ENCODE measurements at places on chromosomes 3 and 15.

GRCh38 chr3:149726716-149727407, 25.4 kb downstream of the COMMD2 start:
- no peak for DNase-seq

DNA sequence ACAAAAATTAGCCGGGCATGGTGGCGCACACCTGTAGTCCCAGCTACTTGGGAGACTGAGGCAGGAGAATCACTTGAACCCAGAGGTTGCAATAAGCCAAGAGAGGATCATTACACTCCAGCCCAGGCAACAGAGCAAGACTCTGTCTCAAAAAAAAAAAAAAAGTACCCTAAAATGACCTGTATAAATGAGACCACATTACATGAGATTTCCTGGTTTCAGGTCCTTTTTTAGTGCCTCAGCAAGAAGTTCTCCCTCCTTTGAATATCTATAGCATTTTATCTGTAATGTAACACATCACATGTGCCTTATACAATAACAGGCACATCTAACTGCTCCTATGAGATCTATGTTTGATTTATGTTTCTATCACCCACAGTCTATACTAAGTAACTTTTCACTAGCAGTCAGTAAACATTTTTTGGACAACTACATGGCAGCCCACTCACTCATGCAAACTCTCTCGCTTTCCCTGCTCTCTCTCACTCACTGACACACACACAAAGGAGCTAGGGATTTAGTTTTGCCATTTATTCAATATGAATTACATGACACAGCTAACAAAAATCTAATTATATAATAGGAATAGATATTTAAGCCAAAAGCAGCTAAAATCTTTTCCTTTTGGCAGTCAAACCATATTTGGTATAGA, 34.1 kb downstream of the ADAM10 start:
- DNase-seq = no peak

GRCh38 chr3:58898513-58898912, 151.3 kb downstream of the CFAP20DC start:
- DNase-seq = no peak

GRCh38 chr3:61667814-61668213, 106.4 kb downstream of the PTPRG start:
- DNase-seq = peak; percentile 22

DNA sequence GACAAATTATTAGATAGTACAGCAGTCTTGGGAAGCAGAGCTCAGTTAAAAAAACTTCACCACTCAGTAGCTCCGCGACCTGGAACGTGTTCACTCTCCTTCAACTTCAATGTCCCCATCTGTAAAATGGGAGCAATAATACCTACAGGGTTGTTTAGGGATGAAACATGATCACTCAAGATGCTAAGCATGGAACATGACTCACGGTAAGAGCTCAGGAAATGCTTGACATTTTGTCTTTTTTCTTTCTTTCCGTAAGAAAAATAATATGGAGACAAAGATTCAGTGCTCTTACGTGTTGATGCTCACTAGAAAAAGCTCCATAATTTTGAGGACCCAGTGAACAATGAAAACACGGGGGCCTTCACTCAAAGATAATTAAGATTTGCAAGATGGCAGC, 606.7 kb upstream of the MDFIC2 start:
- DNase-seq = no peak

- DNase-seq = no peak
Measured at GRCh38 chr3:119792270-119792669, 10.4 kb downstream of the NR1I2 start.

- no peak for DNase-seq
Measured at GRCh38 chr3:116566478-116566960, 121.2 kb upstream of the LSAMP start.

DNA sequence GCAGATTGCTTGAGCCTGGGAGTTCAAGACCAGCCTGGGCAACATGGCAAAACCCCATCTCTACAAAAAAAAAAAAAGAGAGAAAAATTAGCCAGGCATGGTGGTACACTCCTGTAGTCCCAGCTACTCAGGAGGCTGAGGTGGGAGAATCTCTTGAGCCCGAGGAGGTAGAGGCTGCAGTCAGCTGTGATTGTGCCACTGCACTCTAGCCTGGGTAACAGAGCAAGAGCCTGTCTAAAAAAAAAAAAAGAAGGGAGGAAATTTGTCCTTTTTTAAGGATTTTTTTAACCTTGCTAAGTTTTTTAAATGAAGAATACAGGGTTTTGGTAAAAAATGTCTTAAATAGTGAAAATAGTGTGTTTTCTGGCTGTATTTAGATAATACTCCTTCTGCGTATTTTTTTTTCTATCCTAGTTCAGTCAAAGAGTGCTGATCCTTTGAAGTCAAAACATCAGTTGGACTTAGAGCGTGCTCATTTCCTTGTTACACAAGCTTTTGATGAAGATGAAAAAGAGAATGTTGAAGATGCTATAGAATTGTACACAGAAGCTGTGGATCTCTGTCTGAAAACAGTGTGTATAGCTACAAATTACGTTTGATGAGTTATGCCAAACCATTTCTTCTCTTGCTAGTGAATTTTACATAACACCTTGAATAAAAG, 11.1 kb downstream of the CAPN7 start:
- DNase-seq = no peak

GRCh38 chr3:104810896-104811295, 555.8 kb upstream of the ALCAM start:
- no peak for DNase-seq

GRCh38 chr3:69370156-69370883, 15.6 kb downstream of the FRMD4B start:
- no peak for DNase-seq

- no peak for DNase-seq
Measured at GRCh38 chr15:101178479-101178878, 73.4 kb downstream of the CHSY1 start.

DNA sequence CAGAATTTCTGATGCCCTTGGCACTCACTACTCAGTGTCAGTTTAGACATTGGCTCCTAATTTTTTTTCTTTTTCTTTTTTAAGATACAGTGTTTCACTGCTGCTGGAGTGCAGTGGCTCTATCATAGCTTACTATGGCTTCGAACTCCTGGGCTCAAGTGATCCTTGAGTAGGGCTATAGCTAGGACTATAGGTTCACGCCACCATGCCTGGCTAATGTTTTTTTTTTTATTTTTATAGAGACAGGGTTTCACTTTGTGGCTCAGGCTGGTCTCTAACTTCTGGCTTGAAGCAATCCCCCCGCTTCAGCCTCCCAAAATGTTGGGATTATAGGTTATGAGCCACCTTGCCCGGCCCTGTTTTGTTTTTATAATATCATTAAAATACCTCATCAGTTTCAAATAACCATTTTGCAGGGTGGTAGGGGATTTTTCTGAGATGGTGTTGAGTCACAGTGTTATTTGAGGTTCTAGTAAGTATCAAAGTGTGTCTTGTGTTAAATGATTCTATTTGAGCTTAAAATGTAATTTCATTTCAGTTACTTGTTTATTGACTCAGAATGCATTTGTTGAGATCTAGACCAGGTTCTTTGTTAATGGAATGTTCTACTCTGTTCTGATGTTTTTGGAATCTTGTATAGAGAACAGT, 7.0 kb downstream of the FNDC3B start:
- DNase-seq = no peak

DNA sequence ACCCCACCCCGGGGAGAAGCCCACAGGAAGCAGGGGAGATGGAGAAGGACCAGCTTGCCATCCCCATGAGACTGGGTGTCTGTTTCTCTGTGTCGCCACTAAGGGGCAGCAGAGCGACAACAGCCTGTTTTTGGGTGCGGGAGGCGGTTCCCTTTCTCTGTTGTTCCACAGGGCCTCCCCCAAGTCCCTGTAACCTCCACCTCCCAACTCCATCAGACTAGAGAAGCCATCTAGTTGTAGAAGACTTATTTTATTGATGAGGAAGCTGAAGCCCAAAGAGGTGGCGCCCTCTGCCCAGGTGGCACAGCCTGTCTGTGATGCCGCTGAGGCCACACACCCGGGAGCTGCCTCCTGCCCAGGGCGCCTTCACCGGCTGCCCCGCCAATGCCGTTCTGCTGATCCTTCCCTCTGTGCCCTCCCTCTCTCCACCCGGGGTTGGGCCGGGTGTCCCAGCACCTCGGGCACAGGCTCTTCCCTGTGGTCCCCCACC, 3.9 kb upstream of the CCDC9B start:
- DNase-seq = no peak

DNA sequence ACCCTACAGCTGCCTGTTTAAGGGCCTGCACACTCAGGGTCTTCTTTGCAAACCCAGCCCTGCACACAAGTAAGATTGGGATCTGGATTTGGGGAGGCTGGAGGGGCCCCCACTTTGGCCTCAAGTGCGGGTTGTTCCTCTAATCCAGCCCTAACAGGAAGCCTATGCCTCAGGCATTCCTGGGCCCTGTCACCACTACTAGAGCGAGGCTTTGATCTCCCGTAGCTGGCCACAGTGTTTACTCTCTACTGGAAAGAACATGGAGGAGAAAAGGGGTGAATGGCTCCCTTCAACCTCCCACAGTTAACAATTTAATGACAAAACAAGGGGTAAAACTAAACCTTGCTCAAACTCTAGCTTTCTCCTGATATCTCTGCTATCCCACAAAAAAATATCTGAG, 48.4 kb downstream of the DZIP1L start:
- DNase-seq = peak; percentile 13

DNA sequence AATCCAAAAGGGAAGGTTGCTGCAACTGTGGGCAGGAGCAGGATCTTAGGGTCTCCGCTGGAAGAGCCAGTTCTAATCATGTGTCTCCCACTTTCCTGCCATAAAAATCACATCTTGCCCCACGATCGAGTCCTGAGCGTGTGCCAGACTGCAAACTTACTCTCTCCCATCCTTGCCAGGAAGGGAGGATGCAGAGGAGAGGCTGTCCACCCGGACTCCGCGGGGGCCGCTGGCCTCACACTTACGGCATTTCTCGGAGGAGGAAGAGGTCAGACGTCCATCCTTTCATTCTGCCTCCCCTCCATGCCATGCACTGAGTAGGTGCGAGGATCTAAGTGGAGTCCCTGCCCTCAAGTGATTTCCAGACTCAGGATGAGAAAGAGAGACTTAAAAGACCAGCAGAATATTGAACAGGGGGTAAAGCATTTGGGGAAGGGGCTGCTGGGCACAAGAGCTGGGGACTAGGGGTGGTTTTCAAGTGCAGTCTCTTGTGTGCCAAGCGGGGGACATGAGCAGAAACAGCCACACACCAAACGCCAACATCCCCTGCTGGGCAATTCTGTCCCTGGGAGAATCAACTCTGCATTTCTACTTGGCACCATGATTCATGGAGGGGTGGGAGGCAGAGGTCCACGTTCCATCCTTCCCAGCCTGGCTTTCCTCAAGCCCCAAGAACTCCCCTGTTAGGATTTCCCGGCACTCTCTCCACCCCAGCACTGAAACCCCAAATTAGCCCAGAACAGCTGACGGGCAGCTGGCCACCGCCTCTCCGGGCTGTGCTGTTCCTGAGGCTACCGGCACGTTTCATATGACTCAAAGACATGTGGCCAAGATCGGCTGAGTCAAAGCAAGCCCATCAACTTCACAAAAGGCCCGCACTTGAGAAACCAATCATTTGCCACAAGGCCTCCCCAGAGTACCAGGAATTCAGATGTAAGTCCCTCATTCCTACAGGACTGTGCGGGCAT, 11.6 kb downstream of the OXTR start:
- DNase-seq = no peak

DNA sequence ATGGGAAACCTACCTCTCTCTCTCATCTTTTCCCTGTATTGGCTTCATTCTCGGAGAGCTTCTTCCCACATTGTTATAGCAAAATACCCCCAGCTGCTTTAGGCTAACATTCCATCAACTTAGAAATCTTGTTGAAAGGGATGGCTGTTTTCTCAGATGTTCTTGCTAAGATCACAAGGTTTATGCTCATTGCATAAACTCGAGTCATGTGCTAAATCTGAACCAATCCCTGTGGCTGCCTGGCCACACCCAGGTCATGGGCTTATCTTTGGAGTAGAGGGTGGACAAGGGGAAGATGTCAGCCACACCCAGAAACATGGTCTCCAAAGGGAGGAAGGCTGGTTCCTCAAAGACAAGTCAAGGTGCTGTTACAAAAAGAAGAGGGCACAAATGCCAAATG, 150.6 kb upstream of the UMPS start:
- no peak for DNase-seq

DNA sequence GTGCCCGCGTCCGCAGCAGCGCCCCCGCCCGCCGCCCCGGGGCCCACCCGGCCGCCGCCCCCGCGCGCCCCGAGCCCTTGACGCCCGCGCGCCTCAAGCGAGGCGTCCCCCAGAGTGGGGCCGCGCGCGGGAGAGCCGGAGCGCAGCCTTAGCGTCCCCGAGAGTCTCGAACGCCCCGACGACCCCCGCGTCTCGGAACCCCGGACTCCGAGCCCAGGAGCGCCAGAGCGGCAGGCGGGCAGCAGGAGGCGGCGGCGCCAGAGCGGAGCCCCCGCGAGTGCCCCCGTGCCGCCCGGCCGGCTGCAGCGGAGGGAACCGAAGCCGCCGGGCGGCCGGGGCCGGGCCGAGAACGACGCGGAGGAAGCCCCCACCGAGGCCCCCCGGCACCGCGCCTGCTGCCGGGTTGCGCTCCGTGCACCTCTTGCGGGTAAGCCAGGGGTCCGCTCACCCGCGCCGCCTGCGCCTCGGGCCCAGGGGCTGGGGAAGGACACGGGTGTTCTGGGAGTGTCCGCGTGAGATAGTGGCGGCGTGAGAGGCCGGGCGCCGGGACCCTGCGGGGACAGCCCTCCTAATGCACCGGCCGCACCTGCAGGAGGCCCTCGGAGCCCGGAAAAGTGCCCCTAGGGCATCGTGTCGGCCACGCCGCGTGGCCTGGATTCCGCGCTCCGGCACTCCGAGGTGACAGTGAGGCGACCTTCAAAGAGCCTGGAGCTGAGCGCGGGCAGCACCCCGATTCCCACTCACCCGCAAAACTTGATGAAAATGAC, 52.0 kb upstream of the ULK4 start:
- DNase-seq = peak; percentile 24

GRCh38 chr3:54353546-54353945, 231.2 kb downstream of the CACNA2D3 start:
- no peak for DNase-seq

DNA sequence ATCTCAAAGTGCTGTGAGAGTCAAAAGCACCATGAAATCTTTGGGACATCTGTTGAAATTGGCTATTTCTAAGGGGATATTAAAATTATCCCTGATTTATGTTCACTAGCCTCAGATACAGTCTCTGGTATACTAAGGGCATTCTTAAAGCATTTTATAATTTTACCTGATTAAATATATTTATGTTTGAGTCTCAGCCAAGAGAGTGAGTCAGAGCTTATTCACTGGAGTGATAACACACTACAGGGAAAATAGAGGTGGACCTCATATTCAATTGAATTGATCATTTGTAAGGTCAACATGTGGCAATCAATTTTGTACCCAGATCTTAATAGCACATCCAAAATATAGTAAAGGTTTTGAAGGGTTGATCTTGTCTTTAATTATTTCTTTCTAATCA, 733.6 kb downstream of the EPHA3 start:
- DNase-seq = no peak

GRCh38 chr3:122665226-122665786, 15.3 kb upstream of the PARP14 start:
- no peak for DNase-seq

GRCh38 chr3:36696799-36697198, 67.6 kb downstream of the DCLK3 start:
- DNase-seq = no peak

DNA sequence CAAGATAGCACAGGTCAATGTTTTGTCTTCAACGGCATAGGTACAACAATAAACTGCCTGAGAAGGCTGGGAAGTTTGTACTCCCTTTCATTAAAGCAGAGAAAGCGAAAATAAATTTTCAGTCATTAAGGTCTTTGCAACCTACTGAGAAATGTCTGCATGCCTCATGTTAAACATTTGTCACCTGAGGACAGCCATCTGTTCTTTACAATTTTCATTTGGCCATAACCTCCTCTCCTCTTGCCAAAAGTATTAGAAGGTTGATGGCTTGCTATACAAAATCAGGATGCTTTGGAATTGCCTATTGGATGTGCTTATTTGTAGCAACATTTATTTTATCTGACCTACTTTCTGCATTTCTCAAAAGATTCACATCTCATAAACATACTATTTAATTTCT, 122.7 kb downstream of the GOLIM4 start:
- no peak for DNase-seq

Measured in right lung (tissue), 10 donors.